ENCODE measurements at places on chromosomes 3 and 15.
A peak's percentile ranks its signal among the peaks of the same experiment; 100 is the strongest.

GRCh38 chr15:73637527-73637926 is 4.3 kb upstream of the NPTN start:
- DNase-seq = no peak

- DNase-seq = no peak
Observed at GRCh38 chr3:18648159-18648558, 223.0 kb upstream of the SATB1 start.

- no peak for DNase-seq
Observed at GRCh38 chr3:56985878-56986277, 74.6 kb upstream of the SPATA12 start.

- DNase-seq = no peak
Observed at GRCh38 chr3:121970047-121970446, 52.0 kb downstream of the ILDR1 start.

DNA sequence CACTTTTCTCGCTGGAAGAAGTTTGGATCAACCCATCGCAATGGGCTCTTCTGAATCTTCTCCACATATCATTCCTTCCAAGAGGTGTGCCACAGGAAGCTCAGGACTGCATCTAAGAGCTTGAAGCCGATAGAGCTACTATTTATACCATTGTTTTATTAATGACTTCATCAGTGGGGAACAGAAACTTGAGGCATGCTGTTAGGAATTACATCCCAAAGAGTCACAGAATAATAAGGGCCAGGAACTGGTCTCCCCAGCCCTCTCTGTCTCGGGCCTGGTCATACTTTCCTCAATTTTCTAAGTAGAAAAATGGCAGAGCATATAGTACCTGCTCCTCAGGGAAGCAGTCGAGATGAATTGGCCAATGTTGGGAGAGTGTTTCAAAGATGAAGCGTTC is 16.9 kb upstream of the C15orf61 start:
- no peak for DNase-seq

DNA sequence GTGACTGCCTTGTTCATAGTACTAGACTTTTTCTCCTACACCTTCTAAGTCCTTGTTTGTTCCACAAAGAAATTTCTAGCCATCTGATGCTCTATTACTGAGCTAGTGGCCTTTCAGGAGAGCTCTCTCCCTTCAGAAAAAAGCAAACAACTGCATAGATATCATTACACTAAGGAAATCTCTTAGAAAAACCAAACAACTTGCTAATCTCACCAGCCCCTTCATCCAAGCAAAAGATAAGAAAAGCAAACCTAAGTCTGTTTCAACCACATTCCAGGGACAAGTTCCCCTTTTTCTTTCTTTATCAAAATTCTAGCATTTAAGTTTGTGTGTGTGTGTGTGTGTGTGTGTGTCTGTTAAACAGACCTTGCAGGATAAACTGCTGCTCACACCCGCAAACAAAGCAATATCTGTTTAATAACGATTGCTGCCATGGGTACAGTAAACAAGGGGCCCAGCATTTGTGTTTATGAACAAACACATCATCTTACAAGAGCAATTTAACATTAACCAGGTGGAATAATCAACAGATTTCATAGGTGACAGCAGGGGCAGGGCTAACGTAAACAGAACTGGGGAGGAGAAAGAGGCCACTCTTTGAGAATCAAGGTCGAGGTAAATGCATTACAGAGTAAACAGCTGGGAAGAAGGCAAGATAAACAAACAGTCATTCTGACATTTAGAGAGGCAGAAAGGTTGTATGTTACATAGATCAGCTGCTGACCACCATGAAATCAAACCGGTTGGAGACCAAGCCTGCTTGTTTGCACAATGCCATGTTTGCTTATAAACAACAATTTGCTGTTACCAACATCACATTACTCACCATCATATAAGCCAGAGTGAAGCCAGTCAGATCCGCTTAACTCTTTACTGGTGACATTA is 375.1 kb downstream of the FOXP1 start:
- DNase-seq = no peak

DNA sequence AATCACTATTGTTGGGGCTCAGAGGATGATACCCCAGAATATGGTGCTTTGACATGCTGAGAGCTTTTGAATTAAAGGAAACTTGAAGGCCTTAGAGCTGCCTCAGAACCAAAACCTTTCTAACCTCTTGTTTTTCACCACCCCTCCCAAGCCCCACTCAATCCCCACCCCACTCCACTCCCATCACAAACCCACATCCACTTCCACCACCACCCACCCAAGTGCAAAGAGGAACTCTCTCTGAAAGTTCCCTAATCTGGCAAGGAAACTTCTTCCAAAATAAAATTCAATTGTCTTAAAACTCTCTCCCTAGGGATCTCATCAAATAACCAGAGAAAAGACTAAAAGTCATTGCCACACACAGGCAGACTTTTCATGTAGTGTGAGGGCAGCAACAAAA is 301.2 kb upstream of the ARHGEF26 start:
- no peak for DNase-seq

- DNase-seq = no peak
Observed at GRCh38 chr3:128742821-128743594, 17.0 kb downstream of the RAB7A start.

GRCh38 chr15:68719051-68719450 is 101.6 kb downstream of the ANP32A start:
- DNase-seq = no peak

- DNase-seq = peak; percentile 5
Observed at GRCh38 chr3:88150371-88150770, 612 bp downstream of the C3orf38 start.

DNA sequence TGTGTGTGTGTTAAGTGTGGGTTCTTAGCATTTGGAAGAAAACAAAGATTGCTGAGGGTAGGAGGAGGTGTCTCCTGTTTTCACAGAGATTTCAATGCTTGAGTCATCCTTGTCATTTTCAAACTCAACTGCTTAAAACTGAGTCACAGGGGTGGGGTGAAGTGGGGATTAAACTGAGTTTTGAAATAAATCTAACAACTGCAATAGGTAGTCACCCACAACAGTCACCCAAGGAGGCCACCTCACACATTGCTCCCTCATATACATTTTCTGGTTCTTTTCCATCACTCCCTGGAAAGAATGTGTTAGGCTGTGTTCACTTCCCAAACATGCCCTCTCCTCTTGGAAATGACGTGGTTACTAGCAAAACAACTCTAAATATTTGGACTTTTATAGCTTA is 187.7 kb upstream of the CMC1 start:
- no peak for DNase-seq

DNA sequence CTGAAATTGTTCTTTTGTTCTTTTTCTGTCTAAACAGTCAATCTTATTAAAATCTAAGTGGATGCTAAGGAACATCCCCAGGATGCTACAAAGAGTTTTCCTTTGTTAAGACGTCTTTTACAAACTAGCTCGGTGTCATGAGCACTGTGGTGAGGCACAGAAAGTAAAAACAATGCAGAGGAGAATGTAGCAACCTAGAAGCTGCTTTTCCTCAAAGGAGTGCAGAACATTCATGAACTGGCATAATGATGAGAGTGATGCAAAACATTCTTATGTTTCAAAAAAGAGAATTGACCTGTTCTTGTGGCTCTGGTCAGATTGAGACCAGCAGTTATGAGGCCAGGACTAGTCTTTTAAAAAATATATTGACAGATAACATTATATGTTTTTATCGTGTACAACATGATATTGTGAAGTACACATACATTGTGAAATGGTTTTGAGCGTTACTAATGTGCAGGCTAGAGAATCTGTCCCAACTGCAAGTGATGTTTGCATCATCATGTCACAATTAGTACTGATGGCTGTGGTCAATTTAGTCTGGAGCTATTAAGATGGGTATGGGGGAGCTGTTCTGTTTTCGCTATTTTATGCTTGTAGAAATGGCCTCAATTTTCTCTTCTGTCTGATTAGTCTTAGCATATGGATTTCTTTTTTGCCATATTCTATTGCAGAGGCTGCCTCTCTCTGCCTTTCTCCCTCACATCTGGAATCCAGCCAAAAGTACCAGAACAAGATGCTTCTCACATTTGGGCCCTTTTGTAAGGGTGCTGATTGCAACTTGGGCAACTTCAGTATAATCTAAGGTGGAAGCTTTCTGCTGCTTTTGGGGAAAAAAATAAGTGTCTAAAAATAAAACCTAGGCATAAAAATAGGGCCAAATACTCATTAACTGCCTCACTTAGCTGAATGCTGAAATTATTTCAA is 50.2 kb downstream of the HHLA2 start:
- no peak for DNase-seq

DNA sequence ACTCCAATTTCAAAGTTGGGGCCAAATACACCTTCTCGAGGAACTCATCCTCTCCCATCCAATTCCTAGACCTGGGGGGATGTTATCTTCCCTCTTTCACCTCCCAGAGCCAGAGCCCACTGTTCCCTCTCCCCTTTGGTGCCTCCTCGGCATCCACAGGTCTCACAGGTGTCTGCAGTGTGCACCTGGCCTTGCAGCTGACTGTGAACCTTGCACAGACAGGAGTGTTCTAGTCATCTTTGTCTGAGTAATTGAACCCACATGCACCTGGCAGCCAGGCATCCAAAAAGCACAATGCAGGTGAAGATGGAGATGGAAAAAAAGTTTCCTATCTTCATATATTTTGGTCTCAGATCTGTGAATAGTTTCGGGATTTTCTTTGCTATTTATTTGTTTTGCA is 30.8 kb downstream of the PCOLCE2 start:
- no peak for DNase-seq

DNA sequence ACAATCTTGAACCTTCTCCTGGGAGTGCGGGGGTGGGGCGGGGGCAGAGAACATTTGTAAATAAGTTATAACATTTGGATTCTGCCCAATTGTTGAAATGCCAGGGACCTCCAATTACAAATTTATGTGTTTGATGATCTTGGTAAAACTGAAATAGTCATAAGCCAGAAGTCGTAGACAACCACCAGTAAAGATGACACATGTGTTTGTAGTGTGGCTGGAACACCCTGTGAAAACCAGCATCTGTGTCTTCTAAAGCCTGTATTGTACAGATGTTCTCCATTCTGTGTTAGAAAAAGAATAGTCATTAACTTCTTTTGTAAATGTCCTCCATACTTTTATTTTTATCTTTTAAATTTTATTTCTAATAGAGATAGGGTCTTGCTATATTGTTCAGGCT is 61.8 kb downstream of the ARIH1 start:
- DNase-seq = no peak

GRCh38 chr3:54294214-54294613 is 171.9 kb downstream of the CACNA2D3 start:
- no peak for DNase-seq

DNA sequence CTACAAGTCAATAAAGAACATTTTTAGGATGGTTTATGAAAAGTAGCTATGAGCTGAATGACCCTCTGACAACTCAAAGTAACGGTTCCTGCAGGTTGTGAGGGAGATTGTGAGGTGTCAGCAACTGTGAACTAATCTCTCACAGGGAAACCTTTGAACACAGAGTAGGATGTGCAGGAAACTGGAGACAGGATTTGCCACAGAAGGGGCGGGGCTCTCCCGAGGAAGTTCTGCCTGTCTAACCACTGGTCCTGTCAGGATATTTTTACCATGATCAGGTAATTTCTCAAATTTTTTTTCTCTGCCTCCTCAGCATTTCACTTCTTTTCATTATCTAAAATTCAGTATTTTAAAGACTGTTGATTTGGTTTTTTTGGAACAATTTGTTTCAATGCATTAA is 33.3 kb downstream of the LEO1 start:
- no peak for DNase-seq

GRCh38 chr3:188472336-188472735 is 318.4 kb downstream of the LPP start:
- DNase-seq = no peak

- DNase-seq = no peak
Observed at GRCh38 chr3:98778852-98779413, 15.8 kb downstream of the ST3GAL6 start.

GRCh38 chr3:58731673-58732072 is 65.1 kb upstream of the FAM3D start:
- no peak for DNase-seq

DNA sequence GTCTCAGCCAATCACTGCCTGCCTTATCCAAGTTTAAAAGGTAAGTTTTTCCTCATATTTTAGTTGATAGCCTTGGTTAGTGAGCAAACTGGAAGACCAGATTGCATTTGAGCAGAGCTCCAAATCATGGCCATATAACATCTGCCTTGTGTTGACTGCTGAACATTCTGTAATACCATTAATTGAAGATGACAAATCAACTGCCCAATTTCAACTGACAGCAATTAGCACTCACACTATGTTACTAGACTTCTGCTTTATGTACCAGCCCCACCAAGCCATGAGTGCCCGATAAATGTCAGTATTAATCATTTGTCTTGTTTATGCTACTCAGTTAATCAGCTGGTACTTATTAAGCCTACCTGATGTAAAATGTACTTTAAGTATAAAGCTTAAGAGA is 83.1 kb downstream of the CGGBP1 start:
- no peak for DNase-seq

DNA sequence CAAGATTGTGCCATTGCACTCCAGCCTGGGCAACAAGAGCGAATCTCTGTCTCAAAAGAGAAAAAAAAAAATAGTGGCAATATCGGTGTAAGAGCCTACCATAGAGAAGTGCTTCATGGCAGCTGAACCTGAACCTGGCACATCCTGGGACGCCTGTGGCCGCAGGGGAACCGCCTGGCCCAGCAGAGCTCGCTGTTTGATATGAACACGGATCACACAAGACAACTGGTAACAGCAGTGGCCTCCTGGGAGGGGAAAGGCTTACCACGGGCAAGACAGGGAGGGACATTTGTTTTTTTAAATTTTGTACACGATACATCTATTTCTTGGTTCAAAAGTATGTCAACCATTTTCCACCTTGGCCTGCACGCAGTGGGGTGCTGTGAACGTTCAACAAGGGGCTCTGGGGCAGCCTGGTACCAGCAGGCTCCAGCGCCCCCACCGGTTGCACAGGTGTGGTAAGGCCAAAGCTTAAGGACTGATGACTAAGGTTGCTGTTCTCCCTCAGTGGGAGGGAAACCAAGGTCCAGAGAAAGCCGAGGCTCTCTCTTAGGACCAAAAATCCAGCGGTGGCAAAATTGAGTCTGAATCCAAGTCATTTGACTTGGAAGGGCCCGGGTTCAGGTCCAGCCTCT is 21.7 kb upstream of the EPHB3 start:
- no peak for DNase-seq

GRCh38 chr15:42331235-42331634 is 28.1 kb upstream of the CAPN3 start:
- DNase-seq = no peak

DNA sequence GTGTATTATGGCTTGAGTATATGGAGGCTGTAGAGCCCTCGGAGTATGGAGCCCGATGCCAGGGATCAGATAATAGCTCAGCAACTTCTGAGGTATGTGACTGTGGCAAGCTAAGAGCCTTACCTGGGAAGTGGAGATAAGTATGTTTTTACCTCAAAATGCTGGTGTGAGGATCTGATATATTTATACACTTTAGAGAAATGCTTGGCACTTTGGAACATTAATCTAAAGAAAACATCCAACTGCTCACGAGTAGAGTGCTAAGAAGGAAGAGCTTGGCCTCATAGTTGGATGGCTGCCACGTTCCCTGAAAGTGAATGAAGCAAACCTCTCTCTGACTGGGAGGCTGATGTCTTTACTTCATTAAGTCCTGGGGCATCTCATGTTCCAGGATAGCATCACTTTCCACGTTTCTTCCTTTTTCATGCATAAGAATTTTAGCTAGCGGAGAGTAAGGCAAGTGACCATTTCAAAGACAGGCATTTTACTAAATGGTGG is 58.9 kb upstream of the GOLGA8J start:
- no peak for DNase-seq
